Activated CD4-positive, CD25-positive, alpha-beta regulatory T cell (primary cell): ENCODE measurements at places on chromosomes 6 and 20.

- no peak for DNase-seq
These were observed 32.9 kb upstream of the ID1 start for GRCh38 chr20:31572042-31572700.

GRCh38 chr20:51026269-51026668 is 3.4 kb upstream of the KCNG1 start:
- DNase-seq: no peak

GRCh38 chr6:101779051-101779844 is 385.7 kb downstream of the GRIK2 start:
- DNase-seq: no peak

GRCh38 chr6:106609699-106610098 is 19.6 kb downstream of the RTN4IP1 start:
- no peak for DNase-seq

DNA sequence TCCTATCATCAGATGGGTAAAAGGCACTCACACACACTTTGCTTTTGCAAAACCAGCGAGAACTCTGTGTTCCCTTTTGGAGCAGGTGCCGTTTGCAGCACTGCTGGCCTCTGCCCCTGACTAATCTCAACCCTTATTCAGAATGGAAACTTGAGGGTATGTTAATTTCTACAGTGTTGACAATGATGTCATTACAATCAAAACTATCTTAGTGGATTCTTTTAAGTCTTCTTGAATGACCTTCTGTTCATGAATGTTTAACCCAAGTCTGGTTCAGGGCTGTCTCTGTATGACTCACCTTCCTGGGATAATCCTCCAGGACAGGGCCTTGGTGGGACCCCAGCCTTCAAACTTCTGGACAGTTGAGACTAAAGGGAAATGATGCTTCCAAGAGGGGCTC is 197.9 kb downstream of the CDH4 start:
- DNase-seq: no peak

DNA sequence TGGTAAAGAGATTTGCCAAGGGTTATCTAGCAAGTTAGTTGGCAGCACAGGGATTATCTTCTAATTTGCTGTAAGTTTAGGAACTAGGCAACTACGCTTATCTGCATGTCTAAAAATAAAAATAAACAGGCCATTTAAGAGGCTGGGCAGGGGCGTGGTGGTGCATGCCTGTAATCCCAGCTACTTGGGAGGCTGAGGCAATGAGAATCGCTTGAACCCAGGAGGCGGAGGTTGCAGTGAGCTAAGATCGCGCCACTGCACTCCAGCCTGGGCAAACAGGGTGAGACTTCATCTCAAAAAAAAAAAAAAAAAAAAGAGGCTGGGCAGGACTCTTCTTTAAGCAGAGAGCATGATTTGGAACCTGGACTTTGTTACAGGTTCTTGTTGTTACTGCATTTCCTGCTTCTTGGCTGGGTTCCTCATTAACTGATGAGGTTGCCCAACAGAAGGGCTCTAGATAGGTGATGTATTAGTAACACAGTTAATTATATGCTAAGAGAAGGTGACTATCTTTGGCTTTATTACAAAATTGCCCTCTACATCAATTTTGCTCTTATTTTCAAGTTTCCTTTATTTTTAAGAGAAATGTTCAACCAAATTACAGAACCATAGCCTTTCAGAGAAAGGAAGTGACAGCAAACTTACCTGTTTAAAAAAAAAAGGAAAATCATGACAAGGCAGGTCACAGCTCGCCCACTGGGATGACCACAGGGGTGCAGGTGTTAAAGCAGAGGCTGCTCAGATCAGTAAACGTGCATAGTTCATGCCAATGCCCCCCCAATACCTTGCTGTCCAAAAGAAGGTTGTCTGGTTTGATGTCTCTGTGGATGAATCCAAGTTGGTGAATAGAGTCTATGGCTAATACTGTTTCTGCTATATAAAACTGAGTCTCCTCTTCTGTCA is 32.5 kb downstream of the STK38 start:
- DNase-seq: no peak

- DNase-seq: no peak
These were observed 303.8 kb upstream of the THEMIS start for GRCh38 chr6:128204616-128205015.

DNA sequence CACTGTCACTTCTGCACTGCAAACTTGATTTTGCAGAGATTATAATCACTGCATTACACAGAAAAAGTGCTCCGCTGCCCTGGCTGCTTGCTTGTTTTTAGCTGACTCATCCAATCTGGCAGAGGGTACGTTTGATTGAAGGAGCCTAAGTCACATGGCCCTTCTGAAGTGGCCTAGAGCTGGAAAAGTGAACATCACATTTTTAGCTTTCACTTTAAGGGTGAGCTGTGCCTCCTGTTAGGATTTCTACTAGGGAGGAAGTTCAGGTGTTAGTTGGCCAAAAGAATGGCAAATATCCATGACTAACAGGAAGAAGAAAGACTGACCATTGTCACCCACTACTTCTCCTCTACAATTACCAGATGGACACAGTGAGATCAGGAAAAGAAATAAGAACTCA is 889.1 kb upstream of the MAP3K7 start:
- no peak for DNase-seq

- no peak for DNase-seq
These were observed 116.3 kb downstream of the PCSK2 start for GRCh38 chr20:17343091-17343490.

DNA sequence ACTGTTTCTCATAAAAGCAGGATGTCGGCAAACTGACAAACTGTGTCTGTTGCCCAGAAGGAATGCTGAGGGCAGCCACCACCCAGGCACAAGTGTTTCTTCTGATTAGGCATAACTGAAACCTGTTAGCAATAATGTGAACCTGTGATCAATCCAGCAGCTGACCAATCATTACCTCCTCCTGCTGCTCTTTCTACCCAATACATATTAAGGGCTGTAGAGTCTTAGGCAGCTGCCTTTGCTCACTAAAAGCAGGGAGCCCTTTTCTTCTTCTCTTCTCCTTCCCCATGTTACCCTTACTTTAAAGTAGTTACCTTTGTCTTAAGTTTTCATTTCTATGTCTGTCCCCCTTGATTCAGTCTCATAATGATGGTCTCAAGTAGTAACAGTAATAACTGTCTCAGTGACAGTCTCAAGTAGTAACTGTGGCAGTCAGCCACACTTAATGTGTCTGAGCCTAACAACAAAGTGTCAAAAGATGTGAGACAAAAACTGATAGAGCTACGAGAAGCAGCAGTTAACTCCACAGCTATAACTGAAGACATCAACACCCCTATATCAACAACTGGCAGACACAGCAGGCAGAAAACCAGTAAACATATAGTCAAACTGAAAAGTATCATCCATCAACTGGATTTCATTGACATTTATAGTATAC is 37.0 kb downstream of the RANBP9 start:
- DNase-seq: no peak

DNA sequence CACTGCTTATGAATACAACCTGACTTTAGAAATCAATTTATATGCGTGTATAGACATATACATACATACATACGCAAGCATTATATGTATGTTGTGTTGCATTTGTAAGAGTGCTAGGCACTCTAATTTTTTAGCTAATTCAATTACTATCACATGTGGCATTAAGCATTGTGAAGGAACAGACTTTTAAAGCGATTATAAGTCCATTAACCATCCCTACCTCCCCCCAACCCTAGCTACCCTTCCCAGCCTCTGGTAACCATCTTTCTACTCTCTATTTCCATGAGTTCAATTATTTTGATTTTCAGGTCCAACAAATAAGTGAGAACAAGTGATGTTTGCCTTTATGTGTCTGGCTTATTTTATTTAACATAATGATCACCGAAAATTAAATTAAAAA is 453.8 kb downstream of the DOK5 start:
- no peak for DNase-seq

DNA sequence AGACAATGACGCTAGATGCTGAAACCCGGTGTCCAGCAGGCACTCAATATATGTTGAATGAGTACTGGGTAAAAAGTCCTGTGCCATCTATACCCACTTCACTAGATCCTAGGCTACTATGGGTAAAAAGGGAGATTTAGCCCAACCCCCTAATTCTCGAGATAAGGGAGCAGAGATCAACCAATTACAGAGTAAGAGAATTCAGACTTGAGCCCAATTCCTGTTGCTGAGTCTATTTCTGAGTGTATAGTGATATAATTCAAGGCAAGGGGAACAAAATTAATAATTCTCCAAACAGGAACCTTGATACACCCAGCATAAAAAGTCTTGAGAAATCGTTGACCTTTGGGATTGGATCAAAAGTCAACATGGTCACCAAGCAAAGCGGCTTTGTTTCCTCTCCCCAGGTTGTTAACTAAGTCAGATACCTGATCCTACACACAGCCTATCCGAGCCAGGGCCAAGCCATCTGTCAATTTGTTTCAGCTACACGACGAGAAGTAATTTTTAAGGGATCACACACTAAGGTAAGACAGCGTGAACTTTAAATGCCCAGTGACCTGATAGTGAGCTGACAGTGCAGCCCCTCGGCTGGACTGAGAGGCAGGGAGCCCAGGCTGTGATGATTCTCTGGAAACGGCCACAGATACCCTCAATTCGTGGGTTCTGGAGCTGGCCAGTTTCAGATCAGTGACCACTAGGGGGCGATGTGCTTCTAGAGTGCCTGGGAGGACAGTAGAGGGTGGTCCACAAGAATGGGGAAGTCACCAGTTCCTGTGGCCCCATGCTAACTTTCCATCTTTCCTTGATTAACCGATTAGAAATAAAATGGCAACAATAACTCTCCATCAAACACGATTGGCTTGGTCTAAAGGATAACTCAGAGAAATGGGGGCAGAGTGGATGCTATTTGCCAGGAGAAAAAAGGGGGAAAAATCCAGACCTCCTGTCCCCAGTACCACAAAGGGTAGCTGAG is 46.2 kb downstream of the SLC22A23 start:
- DNase-seq: peak; percentile 26
